ENCODE measurements at places on chromosomes 16 and 17.
A peak's percentile ranks its signal among the peaks of the same experiment; 100 is the strongest.

GRCh38 chr16:58129097-58129936, at the start of gene CFAP20:
CFAP20 (minus strand) TSS chr16:58129381; CDS start chr16:58129115, 266 bp downstream.
- peak; percentile 100 for DNase-seq

DNA sequence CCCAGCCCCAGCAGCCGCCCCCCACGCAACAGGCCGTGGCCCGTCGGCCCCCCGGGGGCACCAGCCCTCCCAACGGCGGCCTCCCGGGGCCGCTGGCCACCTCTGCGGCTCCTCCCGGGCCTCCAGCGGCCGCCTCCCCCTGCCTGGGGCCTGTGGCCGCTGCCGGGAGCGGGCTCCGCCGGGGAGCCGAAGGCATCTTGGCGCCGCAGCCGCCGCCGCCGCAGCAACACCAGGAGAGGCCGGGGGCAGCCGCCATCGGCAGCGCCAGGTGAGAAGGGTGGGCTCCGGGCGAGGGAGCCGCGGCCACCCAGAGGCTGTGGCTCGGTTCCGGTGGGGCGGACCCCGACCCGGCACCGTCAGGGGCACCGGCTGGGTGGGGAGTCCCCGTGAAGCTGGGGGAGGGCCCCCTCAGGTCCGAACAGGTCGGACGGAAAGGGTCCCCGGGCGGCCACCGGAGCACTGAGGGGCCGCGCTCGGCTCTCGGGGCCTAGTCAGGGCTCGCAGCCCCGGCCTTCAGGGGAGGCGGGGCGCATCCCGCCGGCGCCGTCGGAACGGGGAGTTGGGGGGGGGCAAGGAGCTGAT, 583 bp downstream of the ATXN2L start:
- no peak for DNase-seq

GRCh38 chr16:86444261-86444660, 66.1 kb upstream of the FOXF1 start:
- no peak for DNase-seq

DNA sequence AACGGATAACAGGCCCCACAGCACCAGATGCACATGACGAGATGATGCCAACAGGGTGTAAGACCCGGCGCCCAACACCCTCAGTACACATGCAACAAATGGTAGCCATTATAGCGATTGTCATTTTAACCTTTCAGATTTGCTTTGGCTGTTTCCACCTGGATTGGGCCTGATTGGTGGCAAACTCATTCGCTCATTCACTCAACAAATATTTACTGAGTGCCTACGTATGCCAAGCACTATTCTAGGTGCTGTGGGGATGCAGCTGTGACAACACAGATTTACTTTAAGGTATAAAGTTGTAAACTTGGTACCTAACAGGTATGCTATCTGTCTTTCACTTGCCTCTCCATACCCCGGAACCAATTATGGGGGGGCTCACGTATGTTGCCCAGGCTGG, 66.8 kb downstream of the SRCIN1 start:
- DNase-seq: no peak

- DNase-seq: no peak
Measured at GRCh38 chr17:51722994-51723393, 435.5 kb downstream of the CA10 start.

DNA sequence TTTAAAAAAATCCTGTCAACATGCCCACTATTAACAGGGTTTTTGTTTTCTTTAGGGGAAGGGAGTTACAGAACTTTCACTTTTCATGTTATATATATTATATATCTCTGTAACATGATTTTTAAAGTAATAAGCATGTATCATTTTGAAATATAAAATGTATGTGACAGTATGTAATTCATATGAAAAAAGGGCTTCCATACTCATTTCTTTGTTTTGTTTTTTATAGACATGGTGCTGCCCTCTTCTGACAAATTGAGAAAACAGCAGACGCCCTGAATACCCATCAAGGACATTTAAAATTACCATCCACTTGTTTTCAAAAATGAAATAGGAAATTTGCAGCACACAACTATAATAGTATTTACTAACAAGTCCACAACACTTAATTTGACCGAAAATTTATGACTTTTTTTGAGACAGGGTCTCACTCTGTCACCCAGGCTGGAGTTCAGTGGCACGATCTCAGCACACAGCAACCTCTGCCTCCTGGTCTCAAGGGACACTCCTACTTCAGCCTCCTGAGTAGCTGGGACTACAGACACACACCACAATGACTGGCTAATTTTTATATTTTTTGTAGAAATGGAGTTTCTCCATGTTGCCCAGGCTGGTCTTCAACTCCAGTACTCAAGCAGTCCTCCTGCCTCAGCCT, 30.4 kb downstream of the CFDP1 start:
- peak; percentile 43 for DNase-seq

GRCh38 chr17:1898332-1898731, 68.5 kb downstream of the RPA1 start:
- no peak for DNase-seq

DNA sequence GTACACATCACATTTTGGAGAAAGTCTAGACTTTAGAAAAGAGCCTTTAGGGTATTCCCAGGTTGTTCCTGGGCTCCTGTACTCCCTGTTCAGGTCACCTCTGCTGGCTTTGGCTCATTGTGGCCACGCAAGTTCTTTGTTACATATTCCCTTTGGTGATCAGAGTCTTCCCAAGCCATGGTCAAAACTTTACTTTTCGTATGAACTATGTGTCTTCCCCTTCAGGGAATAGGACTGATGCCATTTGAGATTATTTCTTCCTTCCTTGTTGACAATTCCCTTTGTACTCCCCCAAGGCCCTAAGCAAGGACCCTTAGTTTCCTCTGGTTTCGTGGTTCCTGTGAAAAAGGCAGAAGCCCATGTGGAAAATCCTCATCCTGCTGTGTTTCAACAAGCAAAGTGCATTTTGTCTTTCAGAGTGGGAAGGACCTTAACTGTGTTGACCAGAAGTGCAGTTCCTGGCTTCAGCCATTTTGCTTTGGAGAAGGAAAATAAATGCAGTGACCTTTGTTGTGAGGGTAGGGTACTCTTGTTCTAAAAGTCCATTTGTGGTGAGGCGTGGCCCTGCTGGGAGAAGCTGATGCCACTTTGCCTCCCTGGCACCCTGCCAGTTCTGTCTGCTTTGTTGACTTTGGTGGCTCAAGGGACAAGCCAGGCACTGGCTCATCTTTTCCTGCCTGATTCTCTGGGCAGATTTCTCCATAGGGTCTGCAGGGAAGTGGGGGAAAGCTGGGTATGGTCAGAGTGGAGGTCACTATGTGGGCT, 55.1 kb downstream of the ZNRF1 start:
- no peak for DNase-seq

DNA sequence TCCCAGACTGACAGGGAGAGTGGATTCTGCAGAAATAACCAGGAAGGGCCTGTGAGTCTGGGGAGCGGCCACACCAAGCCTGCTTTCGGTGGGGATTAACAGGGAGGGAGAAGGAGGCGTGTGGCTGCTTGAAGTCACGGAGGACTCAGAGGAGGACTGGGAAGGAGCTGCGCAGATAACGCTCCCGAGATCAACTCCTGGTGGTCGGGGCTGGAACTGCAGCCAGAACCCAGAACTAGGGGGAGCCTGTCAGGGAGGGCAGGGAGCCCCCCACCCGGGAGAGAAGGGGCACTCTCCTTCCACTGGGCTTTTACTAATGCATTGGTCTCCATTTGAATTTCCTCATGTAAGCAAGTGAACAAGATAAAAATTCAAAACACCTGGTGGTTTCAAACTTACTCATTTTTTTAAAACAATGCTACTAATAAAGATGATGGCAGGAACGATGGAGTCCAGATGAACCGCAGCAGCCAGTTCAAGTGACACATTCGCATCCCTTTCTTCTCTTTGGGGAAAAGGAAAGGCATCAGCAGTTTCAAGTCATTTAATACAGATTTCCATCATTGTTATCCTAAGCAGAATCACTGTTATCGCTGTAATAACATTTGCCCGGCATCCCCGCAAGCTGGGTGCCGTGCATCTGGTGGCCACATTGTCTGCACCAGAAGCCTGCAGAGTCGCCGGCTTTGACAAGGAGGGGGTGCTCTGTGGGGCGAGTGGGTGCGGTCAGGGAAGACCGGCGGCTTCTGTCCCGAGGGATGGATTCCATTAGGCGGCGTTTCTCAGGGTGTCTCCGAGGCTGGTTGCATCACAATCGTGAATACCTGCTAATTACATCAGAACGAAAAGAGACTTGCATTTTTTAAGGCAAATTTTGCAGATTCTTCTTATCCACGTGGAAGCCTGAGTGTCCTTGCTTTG, 183.0 kb downstream of the FOXL1 start:
- peak; percentile 83 for DNase-seq

GRCh38 chr16:23635958-23636357, 5.2 kb downstream of the PALB2 start:
- DNase-seq: peak; percentile 8

DNA sequence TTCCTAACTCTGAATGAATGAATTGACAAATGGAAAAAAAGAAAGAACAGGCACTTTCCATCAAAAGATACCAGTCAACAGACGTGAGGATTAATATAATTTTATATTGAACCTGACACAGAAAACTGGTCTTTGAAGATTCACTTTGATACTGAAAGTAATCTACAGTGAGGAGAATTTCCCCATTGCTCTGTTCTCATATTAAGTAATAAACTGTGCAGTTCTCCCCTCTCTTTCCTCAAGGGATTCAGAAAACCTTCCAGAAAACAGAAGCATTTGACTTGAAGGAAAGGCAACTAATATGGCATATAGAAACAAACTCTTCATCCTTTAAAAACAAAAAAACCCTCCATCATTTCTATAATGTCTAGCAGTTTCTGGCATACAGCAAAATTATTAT, 2.2 kb downstream of the TEX2 start:
- DNase-seq: no peak

DNA sequence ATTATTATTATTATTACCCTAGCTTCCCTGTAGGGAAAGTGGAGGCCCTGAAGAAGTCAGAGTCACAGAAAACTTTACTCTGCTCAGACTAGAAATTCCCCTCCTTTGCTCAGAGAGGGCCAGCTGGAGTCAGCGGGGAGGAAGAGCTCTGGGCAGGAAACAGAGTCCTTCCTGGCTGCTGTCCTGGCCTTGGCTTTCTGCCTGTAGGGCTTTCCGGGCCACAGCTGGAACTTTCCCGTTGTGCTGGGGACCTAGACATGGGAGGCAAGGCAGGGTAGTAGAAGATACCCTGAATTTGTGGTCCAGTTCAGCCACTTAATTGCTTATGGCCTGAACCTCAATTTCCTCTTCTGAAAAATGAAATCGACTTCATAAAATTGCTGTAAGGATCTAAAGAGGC, 14.0 kb upstream of the CCL2 start:
- DNase-seq: no peak

- peak; percentile 94 for DNase-seq
Measured at GRCh38 chr17:35726127-35726952, 5.1 kb upstream of the RASL10B start.

All from mesendoderm (in vitro differentiated cells).